SK-N-SH (cell line): ENCODE measurements at places on chromosomes 7 and 10.
A peak's percentile ranks its signal among the peaks of the same experiment; 100 is the strongest.

- DNase-seq, result no peak
Measured at GRCh38 chr7:37061849-37062559, 337.7 kb upstream of the AOAH start.

- DNase-seq, result no peak
Measured at GRCh38 chr10:96097865-96098264, 32.2 kb upstream of the ZNF518A start.

GRCh38 chr7:136551618-136552017 lies 316.8 kb upstream of the CHRM2 start:
- DNase-seq, result no peak

DNA sequence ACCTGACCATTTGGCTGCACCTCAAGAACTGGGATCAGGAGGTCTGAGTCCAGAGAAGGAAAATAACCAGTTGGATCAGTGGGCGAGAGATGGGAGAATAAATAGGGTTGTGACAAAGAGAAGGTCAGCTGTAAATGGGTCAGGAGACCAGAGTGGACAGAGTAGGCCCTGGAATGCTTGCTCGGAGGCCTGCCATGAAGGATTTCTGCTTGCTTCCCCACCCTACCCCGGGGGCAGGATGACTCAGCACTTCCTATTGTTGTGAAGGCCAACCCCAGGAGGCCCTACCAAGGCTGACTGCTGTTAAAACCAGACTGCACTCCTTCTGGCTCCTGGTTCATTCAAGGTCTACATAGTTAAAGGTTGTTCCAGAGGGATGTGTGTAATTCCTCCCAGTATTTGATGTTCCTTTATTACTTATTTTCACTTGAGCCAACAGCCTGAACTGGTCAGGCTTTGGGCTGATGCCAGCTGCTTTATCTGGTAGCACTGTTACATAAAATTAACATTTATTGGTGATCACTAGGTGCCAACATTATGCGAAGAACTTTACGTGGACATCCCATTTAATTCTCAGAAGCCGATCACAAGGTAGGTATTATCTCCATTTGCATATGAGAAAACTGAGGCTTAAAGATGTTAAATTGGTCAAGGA lies 27.3 kb upstream of the IFRD1 start:
- no peak for DNase-seq

- peak; percentile 48 for DNase-seq
Measured at GRCh38 chr7:128351296-128352152, 7.8 kb upstream of the RBM28 start.

- peak; percentile 79 for DNase-seq
Measured at GRCh38 chr7:6271060-6271658, 1.3 kb downstream of the CYTH3 start.

DNA sequence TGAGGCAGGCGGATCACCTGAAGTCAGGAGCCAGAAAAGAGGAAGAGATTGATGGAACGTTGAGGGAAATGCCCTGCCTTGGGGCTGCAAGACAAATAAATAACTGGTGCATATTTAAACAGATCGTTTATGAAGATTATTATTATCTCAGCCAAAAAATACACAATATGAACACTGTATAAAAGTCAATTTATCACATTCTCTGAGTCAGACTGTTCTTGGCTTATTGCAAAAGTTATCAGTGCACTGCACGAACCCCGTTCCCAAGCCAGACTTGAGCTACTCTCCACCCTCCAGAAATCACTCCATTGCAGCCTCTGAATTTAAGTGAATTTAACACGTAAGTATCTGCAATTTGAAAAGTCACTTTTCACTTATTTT lies 1.6 kb downstream of the DNMBP start:
- DNase-seq, result no peak

- DNase-seq, result no peak
Measured at GRCh38 chr7:116451957-116452729, 47.4 kb upstream of the CAV2 start.

- DNase-seq, result no peak
Measured at GRCh38 chr10:75067272-75067671, 44.2 kb upstream of the SAMD8 start.

GRCh38 chr10:88244781-88245625 lies 338.1 kb downstream of the RNLS start:
- no peak for DNase-seq

- no peak for DNase-seq
Measured at GRCh38 chr10:63441404-63441803, 24.4 kb downstream of the JMJD1C start.

DNA sequence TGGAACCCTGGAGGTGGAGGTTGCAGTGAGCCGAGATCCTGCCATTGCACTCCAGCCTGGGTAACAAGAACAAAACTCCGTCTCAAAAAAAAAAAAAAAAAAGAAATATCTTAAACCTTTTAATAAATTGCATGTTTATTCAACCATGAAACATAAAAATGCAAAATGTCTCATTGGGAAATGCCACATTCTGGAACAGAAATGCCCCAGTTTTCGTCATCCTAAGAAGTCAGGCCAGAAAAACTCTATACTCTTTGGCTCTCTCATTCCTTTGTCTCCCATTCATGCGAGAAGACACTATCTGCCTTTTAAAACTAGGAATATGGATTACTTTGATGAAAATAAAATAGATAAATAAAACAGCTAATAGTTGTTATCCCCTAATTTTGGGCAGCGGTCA lies 21.5 kb upstream of the ABLIM1 start:
- no peak for DNase-seq

GRCh38 chr7:320297-320696 lies 30.3 kb downstream of the FOXL3 start:
- DNase-seq, result no peak

- no peak for DNase-seq
Measured at GRCh38 chr10:30967650-30968410, 63.8 kb downstream of the ZNF438 start.

DNA sequence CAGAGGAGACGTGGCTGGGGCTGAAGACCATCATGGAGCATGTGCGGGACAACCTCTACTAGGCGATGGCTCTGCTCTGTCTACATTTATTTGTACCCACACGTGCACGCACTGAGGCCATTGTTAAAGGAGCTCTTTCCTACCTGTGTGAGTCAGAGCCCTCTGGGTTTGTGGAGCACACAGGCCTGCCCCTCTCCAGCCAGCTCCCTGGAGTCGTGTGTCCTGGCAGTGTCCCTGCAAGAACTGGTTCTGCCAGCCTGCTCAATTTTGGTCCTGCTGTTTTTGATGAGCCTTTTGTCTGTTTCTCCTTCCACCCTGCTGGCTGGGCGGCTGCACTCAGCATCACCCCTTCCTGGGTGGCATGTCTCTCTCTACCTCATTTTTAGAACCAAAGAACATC lies 22.0 kb upstream of the CPA5 start:
- no peak for DNase-seq

- DNase-seq, result no peak
Measured at GRCh38 chr7:36019980-36020379, 133.1 kb upstream of the EEPD1 start.

GRCh38 chr7:121156825-121157224 lies 168.3 kb downstream of the CPED1 start:
- no peak for DNase-seq

- no peak for DNase-seq
Measured at GRCh38 chr7:33706771-33707200, 198.6 kb upstream of the BMPER start.

GRCh38 chr7:47783456-47784223 lies 164.6 kb downstream of the PKD1L1 start:
- no peak for DNase-seq

DNA sequence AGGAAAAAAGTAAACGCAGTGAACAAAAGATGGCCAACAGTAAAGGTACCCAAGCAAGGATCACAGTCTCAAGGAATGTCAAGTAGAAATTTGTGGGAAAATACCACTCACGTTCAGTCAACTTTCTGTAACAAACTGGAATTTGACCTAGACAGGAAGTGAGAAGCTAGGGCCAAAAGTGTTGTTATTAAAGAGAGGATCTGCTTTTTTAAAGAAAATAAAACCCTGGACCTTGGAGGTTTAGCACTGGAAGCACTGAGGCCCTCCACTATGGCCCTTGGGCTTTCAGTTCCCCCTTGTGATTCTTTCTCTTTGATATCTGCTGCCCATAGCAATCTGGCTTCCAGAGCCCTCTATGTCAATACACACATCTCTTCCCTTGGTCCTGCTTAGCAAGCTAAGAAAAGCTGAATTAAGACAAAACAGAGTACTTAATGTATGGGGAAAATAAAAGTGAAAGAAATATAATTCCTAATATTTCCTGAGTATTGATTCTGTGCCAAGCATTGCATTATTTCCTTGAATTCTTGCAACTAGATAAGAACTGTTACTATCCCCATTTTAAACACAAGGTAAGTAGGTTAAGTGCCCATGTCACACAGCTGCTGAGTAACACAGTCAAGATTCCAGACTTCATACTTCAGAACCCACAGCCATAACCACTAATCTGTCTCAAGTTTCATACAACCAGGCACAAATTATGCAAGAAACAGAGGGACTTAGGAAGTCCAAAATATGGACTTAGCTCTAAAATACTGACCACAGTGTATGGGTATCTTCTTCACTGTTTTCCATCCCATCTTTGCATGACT lies 2.6 kb upstream of the ZNF438 start:
- no peak for DNase-seq

DNA sequence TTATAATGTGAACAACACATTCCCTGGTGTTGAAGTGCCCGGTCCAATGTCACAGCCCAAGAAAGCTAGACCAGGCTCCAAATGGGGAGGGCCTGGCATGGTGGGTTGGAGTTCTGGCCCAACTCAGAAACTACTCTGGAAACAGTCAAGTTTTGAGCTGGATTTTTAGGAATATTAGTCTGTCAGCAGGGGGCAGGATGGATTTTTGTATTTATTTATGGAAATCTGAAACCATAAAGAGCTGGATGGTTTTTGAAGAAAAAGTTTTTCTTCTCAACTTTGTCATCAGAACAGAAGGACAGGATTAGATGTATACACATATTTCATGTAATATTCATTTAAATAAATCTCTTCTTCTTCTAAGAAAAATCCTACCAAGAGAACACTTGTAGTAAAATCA lies 97.5 kb downstream of the POU6F2 start:
- DNase-seq, result no peak

GRCh38 chr7:139583826-139584553 lies 60.5 kb downstream of the CLEC2L start:
- DNase-seq, result no peak

DNA sequence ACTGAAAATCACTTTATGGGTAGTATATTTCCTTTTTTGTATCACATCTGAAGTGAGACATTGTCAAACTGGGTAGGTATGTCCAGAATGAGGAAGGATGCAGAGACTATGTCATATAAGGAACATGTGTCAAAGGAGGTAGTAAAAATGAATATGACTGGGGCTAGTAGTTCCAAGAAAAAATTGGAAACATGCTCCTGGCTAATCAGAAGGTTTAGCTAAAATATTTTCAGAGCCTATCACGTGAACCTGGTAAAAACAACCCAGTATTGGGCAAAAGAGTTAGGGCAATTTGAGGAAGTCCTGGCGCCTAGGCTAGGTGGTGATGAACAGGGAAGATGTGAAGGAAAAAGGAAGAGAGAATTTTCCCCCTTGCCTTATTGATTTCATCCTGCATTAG lies 26.4 kb downstream of the ENTPD1 start:
- DNase-seq, result no peak

DNA sequence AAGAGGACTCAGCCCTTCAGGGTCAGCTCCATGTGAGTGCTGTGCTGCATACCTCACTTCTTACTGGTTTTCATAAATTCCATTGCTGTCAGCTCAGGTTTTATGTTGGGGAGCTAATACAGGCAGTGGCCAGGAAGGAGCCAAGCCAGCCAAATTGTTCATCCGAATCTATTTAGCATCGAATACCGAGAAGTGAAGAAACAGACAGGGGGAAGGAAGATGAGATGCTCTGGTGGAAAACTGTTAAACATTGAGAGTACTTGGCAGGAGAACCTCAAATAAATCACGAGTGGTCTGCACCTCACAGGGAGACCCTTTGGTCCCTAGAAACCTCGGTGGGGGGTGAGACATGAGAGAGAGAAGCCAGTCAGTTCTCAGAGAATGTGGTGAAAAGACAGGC lies 196.0 kb upstream of the TMEM72 start:
- no peak for DNase-seq

DNA sequence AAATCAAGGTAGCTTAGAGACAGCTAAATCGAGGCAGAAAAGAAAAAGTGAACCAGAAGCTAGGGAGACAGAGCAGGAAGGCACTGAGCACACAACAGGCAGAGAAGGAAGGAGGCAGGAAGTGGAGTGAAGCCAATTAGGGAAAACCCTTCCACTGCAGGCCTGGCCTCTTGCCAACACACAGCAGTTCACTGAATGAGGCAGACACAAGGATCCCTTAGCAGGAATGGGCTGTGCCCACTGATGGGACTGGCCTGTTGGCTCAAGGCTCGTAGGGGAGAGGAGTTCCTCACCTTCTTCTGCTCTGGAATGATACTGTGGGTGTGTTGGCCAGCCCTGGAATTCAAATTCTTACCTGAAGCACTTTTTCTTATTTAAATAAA lies 220.3 kb upstream of the STK17A start:
- peak; percentile 62 for DNase-seq

DNA sequence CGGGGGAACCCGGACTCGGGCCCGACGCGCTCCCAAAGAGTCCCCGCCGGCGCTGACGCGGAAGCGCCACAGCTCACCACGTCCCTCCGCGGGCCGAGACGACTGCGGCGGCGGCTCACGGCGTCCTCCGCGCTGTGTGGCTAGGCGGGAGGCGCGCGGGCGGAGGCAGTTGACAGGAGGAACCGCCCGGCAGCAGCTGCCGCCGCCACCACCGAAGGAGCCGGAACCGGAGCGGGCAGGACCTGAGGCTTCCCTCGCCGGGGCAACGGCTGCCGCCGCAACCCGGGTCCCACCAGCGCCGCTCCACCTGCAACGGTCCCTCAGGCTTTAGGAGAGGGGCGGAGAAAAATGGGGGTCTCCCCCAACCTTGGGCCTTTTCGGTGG lies 334 bp downstream of the ZNF800 start:
- peak; percentile 82 for DNase-seq

DNA sequence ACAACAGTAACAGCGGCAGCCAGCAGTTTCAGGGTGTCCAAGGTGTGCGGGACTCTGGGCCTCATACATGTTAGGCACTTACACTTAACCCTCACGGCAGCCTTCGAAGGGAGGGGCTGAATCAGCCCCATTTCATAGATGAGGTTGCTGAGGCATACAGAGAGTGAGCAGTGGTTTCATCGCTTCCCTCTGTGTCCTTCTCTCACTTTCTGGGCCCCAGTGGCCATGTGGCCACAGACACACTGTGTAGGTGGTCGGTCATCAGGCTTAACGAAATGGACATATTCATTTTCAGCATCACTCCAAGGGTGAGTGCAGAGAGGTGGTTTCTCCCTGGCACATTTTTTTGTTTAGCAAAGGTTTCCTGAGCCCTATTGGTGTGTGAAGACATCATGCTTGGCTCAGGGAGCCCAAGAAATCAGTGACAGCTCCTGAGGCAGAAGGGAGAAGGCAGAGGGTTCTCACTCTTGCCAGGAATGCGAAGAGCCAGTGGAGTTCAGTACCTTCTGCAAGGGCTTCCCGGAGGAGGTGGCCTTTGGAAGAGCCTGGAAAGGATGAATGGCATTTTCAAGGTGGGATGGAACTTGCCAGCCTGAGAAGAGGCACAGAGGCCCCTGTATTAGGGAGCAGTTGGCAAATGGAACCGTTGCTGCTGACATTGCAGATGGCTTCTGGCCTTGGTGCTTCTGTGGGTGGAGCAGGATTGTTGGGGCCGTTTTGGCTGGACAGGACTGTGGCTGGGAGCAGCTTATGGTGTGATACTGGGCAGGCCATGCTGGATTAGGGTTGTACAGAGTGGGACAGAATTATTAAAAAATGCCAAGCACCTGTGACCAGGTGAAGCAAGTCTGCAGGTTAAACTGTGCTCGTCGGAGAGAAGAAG lies 61.7 kb upstream of the PPIF start:
- no peak for DNase-seq
